ENCODE measurements at places on chromosomes 13 and 19.

DNA sequence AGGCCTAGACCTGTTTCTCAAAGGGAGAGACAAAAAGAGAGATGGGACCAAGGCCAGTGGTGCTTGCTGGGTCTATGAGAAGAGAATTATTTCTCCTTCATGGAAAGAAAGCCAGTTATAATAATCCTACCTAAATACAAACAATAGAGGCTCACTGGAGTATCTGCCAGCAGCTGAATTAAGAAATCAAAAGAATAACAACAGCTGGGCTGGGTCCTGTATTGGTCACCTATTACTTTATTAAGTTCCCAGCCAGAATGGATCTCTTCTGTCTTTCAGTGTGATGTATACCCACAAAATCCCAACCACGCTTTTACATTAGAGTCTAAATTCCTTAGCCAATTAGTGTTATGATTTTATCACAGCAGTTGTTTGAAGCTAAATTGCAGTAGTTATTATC, 297.8 kb upstream of the DACH1 start:
- no peak for DNase-seq

DNA sequence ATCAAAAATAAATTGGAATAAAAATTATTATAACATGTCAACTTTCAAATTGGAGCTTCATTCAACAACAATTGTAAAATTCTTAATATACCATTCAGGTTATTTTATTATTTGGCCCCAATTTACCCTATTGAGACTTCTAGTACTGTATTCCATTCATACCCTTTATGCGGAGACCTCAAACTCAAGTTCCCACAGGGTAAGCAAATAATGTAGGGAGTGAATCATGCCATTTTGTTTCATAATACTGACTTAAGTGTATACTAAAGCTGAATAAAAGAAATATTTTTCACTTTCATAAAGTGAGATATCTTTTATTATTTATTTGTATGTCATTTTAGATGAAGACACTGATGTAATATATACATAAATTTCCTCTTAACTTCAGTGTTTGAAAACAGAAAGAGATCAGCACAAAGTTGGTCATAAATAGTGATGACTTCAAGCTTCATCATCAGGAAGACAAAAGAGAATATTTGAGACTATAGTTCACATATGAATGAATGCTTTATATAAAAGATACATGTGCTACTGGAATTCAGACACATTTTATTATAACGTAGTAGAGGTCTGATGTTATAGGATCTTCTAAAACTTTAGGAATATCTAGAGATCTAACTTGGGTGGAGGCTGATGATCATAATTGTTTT, 894.4 kb upstream of the PCDH9 start:
- DNase-seq = no peak

DNA sequence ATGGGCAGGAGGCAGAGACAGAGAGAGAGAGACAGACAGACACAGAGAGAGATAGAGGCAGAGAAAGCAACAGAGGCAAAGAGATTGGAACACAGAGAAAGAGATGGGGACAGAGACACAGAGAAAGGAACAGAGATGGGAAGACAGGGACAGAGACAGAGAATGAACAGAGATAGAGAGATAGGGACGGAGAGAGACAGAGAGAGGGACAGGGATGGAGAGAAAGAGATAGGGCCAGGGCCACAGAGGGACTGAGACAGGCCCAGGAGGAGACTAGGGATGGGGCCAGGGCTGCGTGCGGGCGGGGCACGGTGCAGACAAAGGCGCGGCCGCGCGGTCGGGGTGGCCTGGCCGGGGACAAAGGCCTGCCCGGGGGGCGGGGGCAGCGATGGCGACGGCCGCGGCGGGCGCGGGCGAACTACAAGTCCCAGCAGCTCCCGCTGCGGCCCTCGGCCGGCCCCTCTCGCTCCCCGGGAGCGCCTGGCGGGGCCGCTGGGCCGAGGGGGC, at the start of gene ZNF358:
Gene ZNF358, plus strand, starts transcription at position 459 of the 507 bp plus-strand sequence. CDS start 3,140 bp downstream, outside the sequence.
- peak; percentile 93 for DNase-seq

DNA sequence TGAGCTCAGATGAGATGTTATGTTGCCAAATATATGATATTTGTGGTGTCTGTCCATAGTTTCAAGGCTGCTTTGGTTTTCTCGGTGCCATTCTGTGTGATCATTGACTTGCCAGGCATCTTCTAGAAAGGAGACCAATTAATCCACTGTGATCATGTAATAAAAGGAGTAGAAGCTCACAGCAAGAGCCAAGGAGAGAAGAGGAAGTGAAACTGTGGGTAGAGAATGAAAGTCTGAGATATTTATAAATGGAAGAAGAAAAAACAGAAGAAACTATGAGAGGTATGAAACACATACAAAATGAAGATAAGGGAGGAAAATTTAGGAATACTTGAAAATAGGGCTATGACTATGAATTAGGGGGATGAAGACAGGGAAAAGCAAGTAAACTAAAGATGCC, 11.1 kb upstream of the ZNF613 start:
- DNase-seq = no peak

GRCh38 chr19:8488365-8488764, 14.1 kb downstream of the PRAM1 start:
- no peak for DNase-seq

DNA sequence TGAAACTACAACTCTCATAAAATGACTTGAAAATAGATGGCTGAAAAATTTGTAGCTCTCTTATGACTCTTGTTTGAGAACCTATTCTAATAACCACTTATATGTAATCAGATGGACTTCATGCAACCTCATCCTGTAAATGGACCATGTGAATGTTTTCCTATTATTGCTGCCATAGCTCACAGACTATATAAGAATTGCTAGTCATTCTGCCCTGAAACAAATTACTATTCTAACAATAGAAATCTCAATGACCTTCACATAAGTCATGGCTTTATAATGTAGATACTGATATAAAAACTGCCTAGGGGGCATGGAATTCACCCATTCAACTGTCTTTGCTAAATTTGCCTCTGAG, 1111.0 kb upstream of the ATXN8OS start:
- DNase-seq = no peak

- DNase-seq = no peak
Observed at GRCh38 chr19:29552454-29553280, 26.9 kb downstream of the VSTM2B start.

DNA sequence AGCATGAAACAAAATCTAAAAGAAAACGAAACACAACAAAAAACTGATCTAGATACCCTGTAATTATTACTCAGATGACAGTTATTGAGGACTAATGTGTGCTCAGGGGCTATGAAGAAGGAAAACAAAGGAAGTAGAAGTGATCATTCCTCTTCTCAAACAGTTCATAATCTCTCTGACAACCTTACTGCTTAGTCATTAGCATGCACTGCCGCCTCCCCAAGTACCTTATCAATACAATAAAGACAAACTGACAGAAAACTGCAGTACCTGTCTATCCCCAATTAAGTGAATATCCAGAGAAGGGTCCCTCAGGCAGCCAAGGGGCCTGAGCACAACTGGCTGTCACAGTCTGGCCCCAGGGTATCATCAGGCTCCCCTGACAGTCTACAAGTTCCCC, 22.0 kb upstream of the POU4F1 start:
- DNase-seq = no peak

GRCh38 chr19:19587771-19588170, 30.7 kb downstream of the PBX4 start:
- no peak for DNase-seq

GRCh38 chr13:109500146-109500773, 286.1 kb downstream of the IRS2 start:
- DNase-seq = peak; percentile 65

- no peak for DNase-seq
Observed at GRCh38 chr13:80312967-80313366, 28.0 kb downstream of the SPRY2 start.

DNA sequence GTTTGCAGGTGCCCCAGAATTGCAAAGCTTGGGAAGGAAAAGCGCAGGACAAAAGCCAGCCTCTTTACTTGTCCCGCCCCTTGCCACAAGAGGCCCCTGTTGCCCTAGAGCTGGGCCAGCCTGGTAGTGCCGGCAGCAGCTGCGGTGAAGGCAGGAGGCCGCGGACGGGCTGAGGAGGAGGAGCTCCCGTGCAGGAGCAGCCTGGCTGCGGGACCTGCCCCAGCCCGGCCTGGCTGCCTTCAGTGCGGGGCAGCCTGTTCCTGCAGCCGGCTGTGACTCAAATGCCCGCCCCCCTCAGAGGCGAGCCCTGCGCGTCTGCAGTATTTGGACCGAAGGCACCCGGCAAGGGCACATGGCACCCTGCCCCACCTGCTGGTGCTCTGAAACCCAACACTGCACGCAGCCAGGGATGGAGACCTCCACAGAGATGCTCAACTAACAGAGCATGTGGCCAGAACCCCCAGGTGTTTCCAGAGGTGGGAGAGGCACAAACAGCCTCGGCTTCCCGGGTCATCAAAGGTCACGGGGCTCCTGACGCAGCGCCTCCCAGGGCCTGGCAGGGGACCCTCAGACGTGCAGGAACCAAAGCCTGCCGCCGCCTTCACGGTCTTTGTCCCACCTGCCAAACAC, 29.7 kb downstream of the NAXD start:
- DNase-seq = peak; percentile 89

GRCh38 chr13:41144576-41144975, 12.0 kb upstream of the KBTBD6 start:
- no peak for DNase-seq

DNA sequence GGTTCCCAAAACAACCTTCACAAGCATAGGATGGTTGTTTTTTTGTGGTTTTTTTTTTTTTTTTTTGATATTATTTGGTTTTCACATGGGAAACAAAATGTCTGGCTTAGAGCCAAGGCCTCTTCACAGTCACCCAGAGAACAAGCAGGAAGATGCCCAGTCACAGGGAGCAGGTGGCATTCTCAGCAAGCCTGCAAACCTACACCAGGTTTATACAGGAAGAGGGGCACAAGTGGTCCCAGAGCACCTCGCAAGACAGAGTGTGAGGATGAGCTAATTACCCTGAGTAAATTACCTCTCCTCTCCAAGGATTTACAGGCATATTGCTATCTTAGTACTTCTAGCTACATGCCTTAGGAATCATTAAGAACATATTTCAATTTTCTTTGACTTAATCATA, 1375.6 kb downstream of the EFNB2 start:
- DNase-seq = peak; percentile 15

GRCh38 chr19:45670670-45671453, 2.8 kb downstream of the GIPR start:
- DNase-seq = peak; percentile 84

DNA sequence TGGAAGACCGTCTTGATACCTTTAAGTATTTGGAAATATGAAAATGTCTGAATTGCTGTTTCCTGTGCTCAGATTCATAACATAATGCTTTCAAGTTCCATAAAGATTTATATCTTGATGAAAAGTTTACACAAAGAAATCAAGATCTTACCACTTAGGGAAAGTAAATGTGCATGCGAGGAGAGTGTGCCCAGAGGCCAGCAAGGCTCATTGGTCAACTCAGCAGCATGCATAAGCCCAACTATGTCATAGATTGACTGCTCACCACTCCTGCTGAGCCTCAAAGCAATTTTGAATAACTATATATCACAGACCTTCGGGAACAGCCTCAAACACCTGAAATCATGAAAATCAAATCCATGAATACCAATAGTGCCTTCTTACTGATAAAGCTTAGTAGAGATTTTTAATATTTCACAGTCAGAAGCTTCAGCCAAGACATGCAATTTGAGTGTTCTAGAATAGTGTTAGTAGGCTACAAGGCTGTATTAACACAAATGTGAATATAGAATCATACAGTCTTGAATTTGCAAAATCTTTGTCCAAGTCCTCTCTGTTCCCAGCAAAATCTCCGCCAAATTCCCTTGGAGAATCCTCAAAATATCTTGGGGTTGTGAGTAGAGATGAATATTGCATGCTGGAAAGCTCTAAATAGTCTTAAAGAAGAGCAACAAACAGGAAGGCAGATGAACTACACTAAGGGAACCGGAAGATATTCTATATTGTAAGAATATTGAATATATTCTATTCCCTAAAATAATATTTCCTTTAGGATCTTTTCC, 124.1 kb downstream of the DCLK1 start:
- DNase-seq = no peak

DNA sequence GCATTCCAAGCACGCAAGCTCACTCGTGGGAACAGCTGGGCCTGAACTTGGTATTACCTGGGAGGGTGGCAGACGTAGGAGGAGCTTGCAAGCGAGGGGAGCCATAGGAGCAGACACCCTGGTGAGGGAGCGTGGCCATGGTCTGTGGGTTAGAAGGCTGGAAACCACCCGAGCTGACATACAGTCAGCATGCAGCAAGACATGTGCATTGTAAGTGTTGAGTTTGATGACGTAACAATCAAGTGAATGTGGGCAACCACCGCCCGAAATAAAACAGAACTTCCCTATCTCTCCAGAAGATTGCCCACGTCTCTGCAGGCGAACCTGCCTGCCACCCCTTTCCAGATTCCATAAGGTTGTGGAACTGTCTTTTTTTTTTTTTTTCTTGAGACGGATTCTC, 26.8 kb downstream of the UBXN6 start:
- DNase-seq = no peak

- DNase-seq = no peak
Observed at GRCh38 chr19:29587518-29587986, 18.5 kb upstream of the POP4 start.

GRCh38 chr13:99308471-99309087, 1.4 kb upstream of the GPR183 start:
- no peak for DNase-seq

DNA sequence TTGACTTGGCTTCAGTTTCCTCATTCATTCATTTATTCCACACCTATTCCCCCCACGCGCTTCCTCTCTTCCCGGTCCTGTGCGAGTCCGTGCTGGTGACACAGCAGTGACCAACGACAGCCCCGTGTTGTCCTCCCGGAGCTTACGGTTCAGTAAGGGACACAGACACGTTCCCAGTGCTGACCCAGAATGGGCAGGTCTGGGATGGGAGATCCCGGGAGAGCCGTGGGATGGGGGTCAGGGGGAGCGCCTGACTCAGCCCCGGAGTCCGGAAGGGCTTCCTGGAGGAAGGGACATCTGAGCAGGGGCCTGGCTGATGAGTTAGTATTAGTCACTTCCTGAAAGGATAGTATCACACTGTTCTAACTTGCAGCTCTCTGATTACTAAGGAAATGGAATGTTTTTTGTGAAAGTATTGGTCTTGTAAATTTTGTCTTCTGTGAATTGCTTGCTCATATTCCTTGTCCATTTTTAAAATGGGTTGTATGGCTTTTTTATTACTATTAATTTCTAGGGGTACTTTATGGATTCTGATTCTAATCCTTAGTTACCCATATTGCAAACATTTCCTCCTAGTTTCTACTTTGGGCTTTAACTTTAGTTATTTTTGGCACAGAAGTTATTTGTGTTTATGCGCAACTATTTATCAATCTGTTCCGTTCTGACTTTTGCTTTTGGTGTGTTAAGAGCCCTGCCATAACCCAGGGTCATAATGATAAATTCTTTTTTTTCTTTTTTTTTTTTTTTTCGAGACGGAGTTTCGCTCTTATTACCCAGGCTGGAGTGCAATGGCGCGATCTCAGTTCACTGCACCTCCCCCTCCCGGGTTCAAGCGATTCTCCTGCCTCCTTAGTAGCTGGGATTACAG, 708 bp upstream of the ERCC1 start:
- DNase-seq = no peak

GRCh38 chr13:48578516-48579164, 45.8 kb upstream of the RCBTB2 start:
- DNase-seq = no peak
